ENCODE measurements at places on chromosomes 6 and 20. TPM values are rescaled to one million over a fixed set of nuclear protein-coding genes. Genes with fewer than 3 reads are reported as not detected.

PLA2G7 gene
- 1.8 TPM for total RNA-seq

ISM1 gene
- 94.9 TPM for total RNA-seq

YTHDF1 gene
- total RNA-seq, result 27.2 TPM

GHRH gene
- not detected for total RNA-seq

GRCh38 chr6:84606860-84607259, 157.5 kb downstream of the TBX18 start:
- H3K4me1 ChIP-seq, result no peaks in the 10 kb centered on the region
- no peak overlapping the region for H3K4me3 ChIP-seq
- no peaks in the 10 kb centered on the region for H3K36me3 ChIP-seq
- H3K27me3 ChIP-seq, result no peaks in the 10 kb centered on the region

GRCh38 chr6:106634565-106634964, 5.2 kb downstream of the QRSL1 start:
- no peaks in the 10 kb centered on the region for H3K27me3 ChIP-seq
- no peak for DNase-seq
- no peak overlapping the region for H3K27ac ChIP-seq
- no peaks in the 10 kb centered on the region for H3K36me3 ChIP-seq
- H3K4me1 ChIP-seq, result no peaks in the 10 kb centered on the region

ARFGEF3 gene
- 1.6 TPM for total RNA-seq

KIAA0408 gene
- total RNA-seq, result 1.9 TPM

DNA sequence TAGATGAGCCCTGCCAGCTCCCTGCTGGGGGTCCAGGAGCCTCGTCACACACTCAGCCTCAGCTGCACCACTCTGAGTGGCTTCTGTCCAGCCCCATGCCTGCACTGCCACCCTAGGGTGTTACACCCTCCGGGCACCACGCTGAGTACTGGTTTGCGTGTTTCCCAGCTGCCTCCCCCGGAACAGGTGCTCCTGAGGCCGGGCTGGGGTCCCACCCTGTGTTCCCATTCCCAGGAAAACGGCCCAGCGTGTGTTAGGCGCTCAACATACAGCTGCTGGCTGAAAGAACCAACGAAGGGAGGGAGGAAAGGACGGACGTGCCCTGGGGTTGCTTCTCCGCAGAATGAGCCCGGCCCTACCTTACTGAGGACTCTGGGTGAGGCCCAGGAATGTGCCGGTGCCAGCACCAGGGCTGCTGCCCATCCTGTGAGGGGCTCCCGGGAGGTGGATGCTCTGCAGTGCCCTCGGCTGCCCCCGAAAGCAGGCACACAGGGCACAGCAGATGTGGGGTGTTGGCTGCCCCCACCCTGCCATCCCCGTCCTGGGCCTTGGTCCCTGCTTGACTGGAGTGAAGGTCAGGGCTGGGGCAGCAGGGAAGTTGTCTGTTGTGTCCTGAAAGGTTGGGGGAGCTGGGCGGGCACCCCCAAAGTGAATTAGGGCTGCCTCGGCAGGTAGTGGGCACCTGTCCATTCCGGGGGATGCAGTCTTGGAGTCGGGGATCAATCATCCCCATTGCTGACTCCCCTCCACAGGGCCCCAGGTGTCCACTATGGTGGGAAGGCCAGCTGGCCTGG, 16.3 kb downstream of the LAMA5 start:
- DNase-seq, result peak; percentile 49
- H3K4me3 ChIP-seq, result no peak overlapping the region
- no peaks in the 10 kb centered on the region for H3K4me1 ChIP-seq
- H3K27me3 ChIP-seq, result no peaks in the 10 kb centered on the region
- H3K36me3 ChIP-seq, result peaks cover 3% of the 10 kb centered on the region
- H3K27ac ChIP-seq, result no peak overlapping the region

DNA sequence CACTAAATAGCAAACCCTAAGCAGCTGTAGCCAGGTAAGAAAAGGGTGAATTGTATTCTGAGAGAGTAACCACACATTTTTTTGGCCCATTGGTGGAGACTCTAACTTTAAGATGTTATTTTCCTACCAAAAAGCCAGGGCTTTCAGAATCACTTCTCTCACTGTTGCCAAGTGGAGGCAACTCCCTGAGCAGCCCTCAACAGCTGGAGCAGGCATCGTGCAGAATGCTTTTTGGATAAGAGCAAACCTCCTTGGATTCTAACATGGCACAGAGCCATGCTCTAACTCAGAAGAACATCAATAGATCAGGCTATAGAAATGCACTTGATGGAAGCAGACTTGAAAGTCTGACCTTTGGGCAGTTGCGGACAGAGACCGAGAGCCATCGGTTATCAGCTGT, 722.2 kb upstream of the CHD6 start:
- no peaks in the 10 kb centered on the region for H3K36me3 ChIP-seq
- no peaks in the 10 kb centered on the region for H3K4me1 ChIP-seq
- H3K27ac ChIP-seq, result no peak overlapping the region
- no peak overlapping the region for H3K4me3 ChIP-seq
- H3K27me3 ChIP-seq, result no peaks in the 10 kb centered on the region

GRCh38 chr6:168450917-168451316, 9.9 kb downstream of the SMOC2 start:
- H3K36me3 ChIP-seq, result no peaks in the 10 kb centered on the region
- H3K27ac ChIP-seq, result peak overlapping the region; percentile 85
- H3K27me3 ChIP-seq, result no peaks in the 10 kb centered on the region
- no peak overlapping the region for H3K4me3 ChIP-seq
- H3K4me1 ChIP-seq, result peaks cover 2% of the 10 kb centered on the region

GRCh38 chr6:369559-370431, 21.8 kb upstream of the IRF4 start:
- no peaks in the 10 kb centered on the region for H3K36me3 ChIP-seq
- H3K4me1 ChIP-seq, result no peaks in the 10 kb centered on the region
- DNase-seq, result peak; percentile 41
- no peak overlapping the region for H3K27ac ChIP-seq

- H3K27ac ChIP-seq, result no peak overlapping the region
- H3K4me1 ChIP-seq, result no peaks in the 10 kb centered on the region
- no peak for DNase-seq
- no peak overlapping the region for H3K4me3 ChIP-seq
- no peaks in the 10 kb centered on the region for H3K27me3 ChIP-seq
These were observed 12.8 kb upstream of the AKAP7 start for GRCh38 chr6:131122516-131122915.

GRCh38 chr20:49405062-49405683, 77.3 kb downstream of the KCNB1 start:
- no peak overlapping the region for H3K4me3 ChIP-seq
- no peaks in the 10 kb centered on the region for H3K36me3 ChIP-seq
- no peak for DNase-seq
- no peak overlapping the region for H3K27ac ChIP-seq

DNA sequence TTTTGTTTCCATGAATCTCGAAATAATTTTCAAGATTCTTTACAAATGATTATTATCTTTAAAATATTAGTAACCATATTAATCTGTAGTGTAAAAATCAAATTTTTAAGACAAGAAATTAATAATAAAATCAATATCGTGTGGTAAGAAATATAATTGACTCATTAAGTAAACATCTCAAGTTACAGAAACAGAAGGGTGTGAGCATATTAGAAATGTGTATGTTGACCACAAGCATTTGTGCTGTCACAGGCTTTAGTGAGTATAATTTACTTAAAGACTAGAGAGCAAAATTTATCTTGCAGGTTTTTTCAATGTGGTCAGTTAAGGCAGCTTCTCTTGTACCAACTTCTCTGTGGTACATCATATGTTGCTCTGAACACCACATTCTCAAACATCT, 566.5 kb upstream of the IRAK1BP1 start:
- no peak overlapping the region for H3K27ac ChIP-seq
- H3K27me3 ChIP-seq, result no peaks in the 10 kb centered on the region
- H3K36me3 ChIP-seq, result no peaks in the 10 kb centered on the region

DNA sequence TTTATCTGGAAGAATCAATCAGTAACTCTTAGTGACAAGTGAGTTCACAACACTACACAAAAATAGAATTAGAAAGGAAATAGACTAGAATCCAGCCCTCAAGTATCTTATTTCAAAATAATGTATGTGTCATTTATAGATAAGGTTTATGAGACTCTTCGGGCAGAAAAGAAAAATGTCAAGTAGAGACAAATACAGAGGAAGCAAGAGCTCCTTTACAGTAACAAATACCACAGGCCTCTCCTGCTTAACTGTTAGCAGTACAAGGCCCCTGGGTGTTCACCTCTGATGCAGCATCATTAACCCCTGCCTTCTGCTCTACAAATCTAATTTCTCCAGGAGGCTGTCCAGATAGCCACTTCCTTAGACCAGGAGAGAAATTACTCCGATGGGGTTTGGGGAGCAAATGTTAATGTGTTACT, 76.7 kb downstream of the UBE3D start:
- no peak for DNase-seq
- H3K36me3 ChIP-seq, result no peaks in the 10 kb centered on the region
- H3K27ac ChIP-seq, result no peak overlapping the region
- no peaks in the 10 kb centered on the region for H3K4me1 ChIP-seq

DNA sequence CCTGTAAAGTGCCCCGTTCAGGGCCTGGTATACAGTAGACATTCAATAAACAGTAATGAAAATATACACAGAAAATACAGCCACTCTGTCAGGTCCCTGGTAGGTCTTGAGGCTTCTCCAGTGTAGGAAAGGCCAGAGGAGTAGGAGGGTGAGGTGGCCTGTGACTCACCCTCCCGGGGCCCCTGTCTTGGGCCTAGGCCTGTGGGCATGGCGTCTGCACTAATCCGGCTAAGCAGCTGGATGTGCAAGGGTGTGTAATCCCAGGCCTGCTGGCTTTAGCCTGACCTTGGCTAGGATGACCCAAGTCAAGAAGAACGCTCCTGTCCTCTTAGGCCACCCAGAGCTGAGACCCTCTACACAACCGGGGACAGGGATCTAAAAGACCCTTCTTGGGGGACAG, 84.9 kb downstream of the KCNB1 start:
- no peaks in the 10 kb centered on the region for H3K36me3 ChIP-seq
- H3K4me1 ChIP-seq, result no peaks in the 10 kb centered on the region
- no peak overlapping the region for H3K27ac ChIP-seq
- no peaks in the 10 kb centered on the region for H3K27me3 ChIP-seq
- peak; percentile 55 for DNase-seq

DNA sequence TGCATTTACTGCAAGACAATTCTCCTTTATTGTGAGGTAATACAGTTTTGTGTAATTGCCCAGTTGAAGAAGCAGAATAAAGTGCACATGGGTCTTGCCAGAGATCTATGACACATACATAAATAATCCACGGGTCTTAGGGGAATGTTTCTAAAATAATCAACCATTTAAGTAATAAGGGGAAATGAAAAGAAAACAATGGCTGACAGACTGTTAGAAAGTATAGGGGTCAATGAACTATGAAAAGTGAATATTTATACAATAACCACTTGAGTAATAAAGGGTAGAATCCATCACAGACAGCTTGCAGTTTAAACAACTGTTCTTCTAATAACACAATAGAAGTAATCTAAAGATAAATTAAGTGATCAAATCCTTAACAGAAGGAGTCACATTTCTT, 477.2 kb downstream of the EYS start:
- H3K4me1 ChIP-seq, result no peaks in the 10 kb centered on the region
- no peaks in the 10 kb centered on the region for H3K36me3 ChIP-seq
- H3K27me3 ChIP-seq, result no peaks in the 10 kb centered on the region
- DNase-seq, result no peak
- H3K4me3 ChIP-seq, result no peak overlapping the region
- no peak overlapping the region for H3K27ac ChIP-seq

DNA sequence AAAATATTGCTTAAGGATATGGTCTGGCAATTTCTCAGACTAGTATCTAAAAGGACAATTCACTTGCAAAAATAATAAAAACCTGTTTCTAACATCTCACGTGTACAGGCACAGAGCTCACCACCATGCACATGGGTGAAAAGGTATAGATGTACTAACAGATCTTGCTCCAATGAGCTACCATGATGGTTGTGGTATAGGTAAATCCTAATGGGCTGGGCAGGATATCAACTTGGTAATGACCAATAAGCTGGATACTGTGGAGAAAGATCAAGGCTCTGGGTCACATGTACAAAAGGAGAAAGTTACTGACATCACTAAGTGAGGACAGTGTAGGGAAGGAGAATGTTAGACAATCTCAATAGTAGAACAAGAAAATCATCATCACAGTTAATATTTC, 111.0 kb upstream of the NUP153 start:
- H3K36me3 ChIP-seq, result no peaks in the 10 kb centered on the region
- H3K4me1 ChIP-seq, result no peaks in the 10 kb centered on the region
- no peak overlapping the region for H3K27ac ChIP-seq
- H3K27me3 ChIP-seq, result no peaks in the 10 kb centered on the region
- DNase-seq, result no peak
- no peak overlapping the region for H3K4me3 ChIP-seq

DNA sequence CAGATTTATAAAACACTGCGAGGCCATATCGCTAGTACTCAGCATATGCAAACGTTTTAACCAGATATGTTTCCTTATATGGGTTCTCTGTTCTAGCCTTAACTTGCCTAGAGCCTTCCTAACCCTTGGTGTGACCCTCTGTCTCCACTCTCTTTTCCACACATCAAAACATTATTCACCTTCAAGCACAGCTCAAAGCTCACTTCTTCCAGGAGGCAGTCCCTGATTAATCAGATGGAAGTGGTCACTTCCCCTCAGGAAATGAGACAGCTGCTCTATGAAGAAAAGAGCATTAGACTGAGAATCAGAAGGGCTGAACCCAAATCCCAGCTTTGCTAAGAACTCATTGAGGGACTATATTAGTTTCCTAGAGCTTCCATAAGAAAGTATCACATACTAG, 39.8 kb upstream of the SLC17A4 start:
- H3K36me3 ChIP-seq, result no peaks in the 10 kb centered on the region
- no peak overlapping the region for H3K27ac ChIP-seq
- H3K4me3 ChIP-seq, result no peak overlapping the region
- H3K4me1 ChIP-seq, result no peaks in the 10 kb centered on the region
- no peaks in the 10 kb centered on the region for H3K27me3 ChIP-seq

CCN5 gene
- 59.4 TPM for total RNA-seq

GRCh38 chr20:44572551-44573500, 9.6 kb upstream of the PKIG start:
- no peak for DNase-seq
- H3K4me3 ChIP-seq, result no peak overlapping the region
- H3K4me1 ChIP-seq, result no peaks in the 10 kb centered on the region
- H3K27me3 ChIP-seq, result no peaks in the 10 kb centered on the region

DNA sequence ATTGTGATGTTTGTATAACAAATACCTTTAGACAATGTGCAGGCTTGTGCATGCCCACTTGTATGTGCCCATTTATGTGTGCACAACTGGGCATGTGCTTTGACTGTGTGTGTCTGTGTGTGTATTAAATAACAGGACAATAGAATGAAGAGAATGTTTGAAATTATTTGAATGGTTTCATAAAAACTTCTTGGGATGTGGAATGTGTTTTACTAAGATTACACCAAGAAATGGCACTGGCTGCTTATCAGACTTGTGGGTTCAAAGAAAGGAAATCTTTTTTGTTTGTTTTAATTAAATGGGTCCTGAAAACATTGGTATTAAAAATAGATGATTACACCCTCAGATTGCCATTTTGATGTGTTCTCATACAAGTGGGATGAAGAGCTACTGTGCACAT, 191.6 kb upstream of the CCN2 start:
- H3K4me3 ChIP-seq, result no peak overlapping the region
- no peaks in the 10 kb centered on the region for H3K36me3 ChIP-seq
- peaks cover 9% of the 10 kb centered on the region for H3K4me1 ChIP-seq
- no peaks in the 10 kb centered on the region for H3K27me3 ChIP-seq

TCF15 gene
- total RNA-seq, result 0.58 TPM

LINC00237 gene
- total RNA-seq, result not detected

GRCh38 chr20:33861458-33861857, 50.3 kb downstream of the CHMP4B start:
- no peak overlapping the region for H3K4me3 ChIP-seq
- H3K36me3 ChIP-seq, result no peaks in the 10 kb centered on the region
- no peaks in the 10 kb centered on the region for H3K4me1 ChIP-seq

IL17F gene
- not detected for total RNA-seq

HRH3 gene
- total RNA-seq, result not detected

MAP3K5 gene
- total RNA-seq, result 48.4 TPM

All from aorta (tissue), 5 donors.